ENCODE measurements at places on chromosomes 2 and 18.

DNA sequence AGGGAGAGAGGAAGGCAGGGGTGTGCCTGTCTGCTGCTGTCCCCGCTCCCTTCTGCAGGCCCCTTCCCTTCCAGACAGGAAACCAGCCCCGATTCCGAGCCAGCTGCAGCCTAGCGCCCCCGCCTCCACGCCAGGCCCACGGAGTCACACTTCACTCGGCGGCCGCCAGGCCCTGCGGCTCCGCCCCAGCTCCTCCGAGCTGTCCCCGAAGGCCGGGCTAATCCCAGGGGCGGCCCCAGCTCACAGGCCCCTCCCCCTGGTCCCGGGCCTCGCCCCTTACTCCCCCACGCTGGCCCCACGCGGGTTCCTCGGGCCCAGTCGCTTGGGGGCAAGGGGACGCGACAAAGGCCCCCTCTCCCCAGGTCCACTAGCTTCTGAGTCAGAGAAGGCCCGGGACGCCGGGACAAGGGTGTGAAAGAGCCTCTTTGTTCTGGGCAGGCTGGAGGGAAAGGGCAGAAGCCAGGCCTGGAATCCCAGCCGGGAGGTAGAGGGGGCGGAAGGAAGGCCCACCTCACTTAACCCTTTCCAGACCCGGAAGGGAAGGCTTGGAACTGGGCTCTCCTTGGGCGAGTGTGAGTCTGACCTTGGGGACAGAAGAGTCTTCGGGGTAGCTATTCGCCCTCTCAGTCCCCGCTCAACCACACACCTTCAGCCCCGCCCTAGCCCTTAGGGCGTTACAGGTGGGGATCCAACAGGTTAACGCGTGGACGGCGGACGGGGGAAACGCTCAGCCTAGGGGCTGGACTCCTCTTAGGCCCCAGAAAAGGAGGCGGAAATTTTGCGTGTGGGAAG lies 1.2 kb downstream of the RTKN start:
- DNase-seq: peak; percentile 56

DNA sequence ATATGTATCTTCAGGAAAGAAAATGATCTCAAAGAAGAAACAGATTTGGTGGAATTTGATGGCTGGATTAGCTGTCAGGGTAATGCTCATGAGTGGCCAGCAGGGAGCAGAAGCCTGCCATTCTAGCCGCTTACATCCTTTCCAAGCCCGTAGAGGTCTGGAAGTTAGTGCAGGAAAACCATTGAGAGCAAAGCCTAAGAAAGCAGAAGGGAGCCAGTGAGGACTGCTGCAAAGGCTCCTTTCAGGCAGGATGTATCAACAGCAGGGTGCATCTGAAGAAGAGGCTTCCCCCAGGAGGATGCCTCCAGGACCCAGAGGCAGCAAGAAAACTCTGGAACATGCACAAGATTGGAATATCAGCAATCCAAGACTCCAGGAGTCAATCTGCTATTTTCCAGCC lies 22.9 kb upstream of the LBH start:
- no peak for DNase-seq

DNA sequence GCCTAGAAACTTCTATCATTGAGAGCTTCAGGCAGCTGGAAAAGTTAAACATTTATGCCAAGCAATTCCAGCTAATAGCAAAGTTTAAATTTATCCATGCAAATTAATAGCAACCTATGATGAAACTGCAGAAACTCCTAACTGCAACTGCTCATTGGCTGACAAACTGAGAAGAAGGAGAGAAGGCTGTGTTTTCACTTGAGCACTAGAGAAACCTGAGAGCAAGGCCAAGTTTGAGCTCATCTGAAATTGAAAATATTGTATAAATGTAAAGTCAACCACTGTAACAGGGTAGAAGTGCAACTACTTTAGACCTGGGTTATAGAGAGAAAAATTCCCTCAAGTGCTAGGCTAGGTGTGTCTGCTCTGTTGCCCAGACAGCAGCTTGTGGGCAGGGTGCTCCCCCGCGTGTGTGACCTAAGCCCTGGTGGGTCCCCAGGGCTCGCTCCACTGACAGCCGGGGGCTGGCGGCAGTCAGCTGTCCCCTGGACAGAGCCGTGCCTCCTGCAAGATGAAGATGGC lies 50.2 kb downstream of the CABYR start:
- DNase-seq: no peak

- no peak for DNase-seq
These were observed 2.9 kb upstream of the CASP10 start for GRCh38 chr2:201180010-201180409.

GRCh38 chr2:235183786-235184185 lies 232.0 kb downstream of the SH3BP4 start:
- DNase-seq: no peak

- no peak for DNase-seq
These were observed 461.2 kb downstream of the CDH2 start for GRCh38 chr18:27715751-27716150.

DNA sequence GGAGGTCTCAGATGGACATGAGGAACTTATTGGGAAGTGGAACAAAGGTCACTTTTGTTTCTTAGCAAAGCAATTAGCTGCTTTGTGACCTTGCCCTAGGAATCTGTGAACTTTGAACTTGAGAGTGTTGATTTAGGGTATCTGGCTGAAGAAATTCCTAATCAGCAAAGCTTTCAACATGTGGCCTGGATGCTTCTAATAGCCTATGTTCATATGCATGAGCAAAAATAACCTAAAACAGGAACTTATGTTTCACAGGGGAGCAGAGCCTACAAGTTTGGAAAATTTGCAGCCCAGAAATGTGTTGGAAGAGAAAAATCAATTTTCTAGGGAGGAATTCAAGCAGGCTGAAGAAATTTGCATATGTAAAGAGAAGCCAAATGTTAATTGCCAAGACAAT lies 405.8 kb upstream of the SALL3 start:
- DNase-seq: no peak

DNA sequence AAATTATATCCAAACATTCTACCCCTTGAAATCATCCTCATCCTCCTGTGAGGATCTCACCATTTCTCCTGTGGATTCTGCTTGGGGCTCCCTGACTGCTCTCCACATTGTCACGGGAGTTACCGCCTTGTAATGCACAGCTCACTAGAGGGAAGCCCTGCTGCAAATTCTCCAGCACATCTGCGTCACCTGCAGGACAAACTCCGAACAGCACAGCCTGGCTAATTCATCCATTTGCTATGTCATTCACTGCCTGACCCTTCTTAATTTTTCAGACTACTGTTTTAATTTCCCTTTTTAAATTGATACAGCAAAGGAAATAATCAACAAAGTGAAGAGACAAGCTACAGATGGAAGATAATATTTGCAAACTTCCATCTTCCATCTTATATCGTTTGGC lies 627.4 kb downstream of the FBXO15 start:
- no peak for DNase-seq

DNA sequence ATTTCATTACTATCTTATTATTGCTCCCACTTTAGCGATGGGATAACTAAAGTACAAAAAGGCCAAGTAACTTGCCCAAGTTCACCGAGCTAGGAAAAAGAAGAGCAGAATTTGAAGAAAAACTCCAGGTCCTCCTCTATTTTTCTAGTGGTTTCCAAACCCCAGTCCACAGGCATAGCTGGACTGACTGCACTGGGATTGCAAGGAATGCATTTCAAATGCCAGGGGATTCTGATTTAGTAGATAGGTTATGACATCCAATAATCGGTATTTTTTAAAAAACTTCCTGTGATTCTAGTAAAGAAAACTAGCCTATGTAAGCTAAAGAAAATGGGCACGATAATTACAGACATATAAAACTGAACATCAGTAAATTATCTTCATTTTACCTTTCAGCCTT lies 62.7 kb upstream of the GALNT5 start:
- DNase-seq: no peak

DNA sequence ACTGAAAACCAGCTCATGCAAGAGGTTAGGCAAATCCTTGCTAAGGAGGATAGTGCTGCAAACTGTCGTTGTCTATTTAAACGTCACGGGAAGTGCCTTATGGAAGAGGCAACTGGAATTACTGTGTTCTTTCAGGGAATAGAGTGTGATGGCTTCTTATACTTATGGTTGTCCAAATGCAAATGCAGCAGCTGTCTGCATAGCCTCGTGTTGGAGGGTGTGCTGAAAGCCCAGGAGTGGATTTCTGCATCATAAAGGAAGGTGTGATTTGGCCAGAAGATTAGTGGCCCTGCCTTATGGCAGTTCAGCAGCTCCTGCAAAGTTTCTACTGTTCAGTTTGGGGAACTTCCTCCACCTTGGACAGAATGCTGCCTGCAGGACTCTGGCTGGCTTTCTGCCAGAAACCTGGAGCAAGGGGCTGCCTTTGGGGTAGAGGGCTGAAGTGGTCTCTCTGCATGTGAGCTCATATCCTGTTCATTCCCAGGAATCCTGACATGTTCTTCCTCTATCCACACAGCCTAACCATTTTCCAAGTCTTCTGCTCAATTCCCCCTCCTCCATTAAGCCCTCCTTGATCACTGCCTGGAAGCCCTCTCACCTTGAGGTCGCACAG lies 321.2 kb upstream of the CXCR4 start:
- no peak for DNase-seq

DNA sequence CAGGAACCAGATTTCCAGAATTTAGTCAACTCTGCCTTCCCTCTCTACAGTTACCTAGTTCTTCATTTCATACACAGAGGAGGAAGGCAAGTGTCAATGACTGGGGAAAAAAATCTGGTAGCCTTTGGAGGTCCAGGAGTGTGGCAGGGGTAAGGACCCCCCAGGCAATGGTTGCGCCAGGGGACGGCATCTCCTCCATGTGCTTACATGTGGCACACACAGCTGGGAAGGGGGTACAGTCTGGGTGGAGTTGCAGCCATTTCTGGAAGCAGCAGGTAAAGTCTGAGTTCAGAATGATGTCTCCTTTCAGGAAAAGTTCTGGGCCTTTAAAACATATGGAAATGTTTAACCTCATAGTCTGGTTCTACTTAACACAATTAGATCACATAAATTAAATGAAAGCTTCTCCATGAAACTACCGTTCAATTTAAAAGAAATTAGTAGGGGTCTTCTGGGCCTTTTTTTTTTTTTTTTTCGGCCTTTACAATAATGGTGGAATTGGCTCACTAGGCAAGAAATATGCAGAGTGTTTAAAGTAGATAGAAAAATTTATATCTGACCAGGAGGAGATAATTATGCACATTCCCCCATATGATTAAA lies 153.6 kb upstream of the EPC2 start:
- no peak for DNase-seq

GRCh38 chr2:236308855-236309668 lies 44.9 kb upstream of the ASB18 start:
- DNase-seq: no peak

GRCh38 chr2:20208476-20208859 lies 16.5 kb downstream of the SDC1 start:
- no peak for DNase-seq

GRCh38 chr2:105239924-105240323 lies 1.6 kb upstream of the GPR45 start:
- DNase-seq: no peak

DNA sequence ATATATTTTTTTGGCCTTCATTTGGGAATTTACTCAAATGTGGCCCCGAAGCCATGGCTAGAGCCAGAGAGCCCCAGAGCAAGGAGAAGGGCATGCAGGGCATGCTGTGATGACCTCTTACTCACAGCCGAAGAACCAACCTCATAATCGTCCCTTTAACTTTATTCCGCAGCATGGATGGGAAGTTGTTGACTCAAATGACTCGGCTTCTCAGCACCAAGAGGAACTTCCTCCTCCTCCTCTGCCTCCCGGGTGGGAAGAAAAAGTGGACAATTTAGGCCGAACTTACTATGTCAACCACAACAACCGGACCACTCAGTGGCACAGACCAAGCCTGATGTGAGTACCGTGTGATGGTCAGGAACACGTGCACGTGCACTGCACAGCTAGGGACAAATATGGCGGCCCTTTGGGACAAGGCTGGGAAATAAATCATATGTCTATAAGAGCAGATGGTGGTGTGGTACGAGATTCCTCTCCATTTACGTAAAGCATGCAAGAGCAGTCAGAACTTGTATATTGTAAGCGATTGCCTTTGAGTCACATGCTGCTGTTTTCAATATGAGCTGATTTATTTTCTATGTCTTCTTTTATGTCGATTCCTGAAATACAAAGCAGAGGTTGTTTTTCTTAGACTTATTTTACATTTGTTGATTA lies 280.9 kb downstream of the NEDD4L start:
- DNase-seq: no peak

- no peak for DNase-seq
These were observed 85.7 kb downstream of the SLC4A3 start for GRCh38 chr2:219713110-219713509.

DNA sequence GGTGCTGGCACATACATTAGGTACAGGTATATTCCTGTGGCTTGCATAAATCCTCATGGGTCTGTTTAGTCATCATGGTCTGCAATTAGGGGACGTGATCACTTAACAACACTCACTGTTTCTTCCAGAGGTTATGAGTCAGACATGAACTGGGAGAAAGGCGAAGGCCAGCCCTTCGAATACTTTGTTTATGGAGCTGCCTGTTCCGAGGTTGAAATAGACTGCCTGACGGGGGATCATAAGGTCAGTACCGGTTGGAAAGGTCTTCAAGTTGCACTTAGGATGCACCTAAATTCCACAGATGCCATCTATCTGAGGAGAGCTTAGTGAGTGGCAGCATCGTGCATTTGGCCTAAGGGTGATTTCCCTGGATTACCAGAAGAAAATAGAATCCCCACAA lies 76.9 kb downstream of the AOX1 start:
- no peak for DNase-seq

GRCh38 chr18:38751898-38752297 lies 1186.3 kb upstream of the CELF4 start:
- no peak for DNase-seq

DNA sequence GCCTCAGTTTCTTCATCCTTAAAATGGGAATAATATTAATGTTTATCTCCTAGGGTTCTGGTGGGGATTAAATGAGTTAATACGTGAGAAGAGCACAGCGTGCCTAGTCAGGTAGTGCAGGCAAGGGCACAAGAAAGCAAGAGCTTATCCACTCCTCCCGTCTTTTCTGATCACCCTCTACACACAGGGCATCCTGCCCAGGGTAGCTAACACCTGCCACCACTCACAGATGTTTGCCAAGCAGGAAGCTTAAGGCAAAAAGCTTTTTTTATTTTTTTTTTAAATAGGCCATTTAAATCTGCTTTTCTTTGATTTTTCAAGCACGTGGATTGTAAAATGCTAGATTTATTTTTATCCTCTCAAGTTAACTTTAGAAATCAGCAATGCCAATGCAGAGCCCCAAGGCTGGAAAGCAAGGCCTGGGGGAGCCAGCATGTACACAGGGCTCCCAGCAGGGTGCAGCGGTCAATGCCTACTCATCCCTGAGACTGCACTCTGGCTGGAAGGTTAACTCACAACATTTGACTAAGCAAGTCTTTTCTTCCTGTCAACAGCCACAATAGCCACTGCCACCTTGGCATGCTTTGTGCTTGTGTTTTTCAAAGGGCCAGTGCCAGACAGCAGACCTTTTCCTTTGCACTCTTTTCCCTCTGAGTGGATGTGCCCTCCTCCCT lies 86.5 kb upstream of the ACAA2 start:
- no peak for DNase-seq

GRCh38 chr2:203451689-203452088 lies 83.4 kb downstream of the RAPH1 start:
- DNase-seq: no peak

DNA sequence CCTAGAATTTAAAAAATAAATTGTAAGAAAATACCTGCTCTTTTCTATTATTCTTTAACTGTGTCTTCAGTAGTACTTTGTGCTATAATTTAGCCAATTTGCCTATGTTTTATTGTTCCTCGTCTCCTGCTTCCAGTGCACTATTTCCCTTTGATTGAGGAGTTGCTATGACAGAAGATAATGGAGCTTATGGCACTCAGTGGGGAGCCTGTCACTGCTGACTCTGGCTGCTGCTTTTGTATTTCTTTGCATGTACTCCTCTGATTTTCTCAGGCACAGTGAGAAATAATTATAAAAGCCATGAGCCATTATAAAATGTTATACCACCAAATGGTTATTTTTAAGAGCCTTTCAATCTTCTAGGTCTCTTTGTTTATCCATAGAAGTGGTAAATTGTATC lies 1310.8 kb upstream of the SLC39A10 start:
- no peak for DNase-seq

All from stimulated activated CD4-positive, alpha-beta T cell treated with anti-CD3 and anti-CD28 coated beads, Interleukin-12 subunit alpha, Interleukin-12 subunit beta, amount 100 ng/mL, for 48 hours (primary cell).